Retina (tissue), 1 donor: ENCODE measurements at places on chromosomes 2 and 18.

GRCh38 chr18:66616523-66616983, 12.7 kb upstream of the CDH19 start:
- DNase-seq: no peak

DNA sequence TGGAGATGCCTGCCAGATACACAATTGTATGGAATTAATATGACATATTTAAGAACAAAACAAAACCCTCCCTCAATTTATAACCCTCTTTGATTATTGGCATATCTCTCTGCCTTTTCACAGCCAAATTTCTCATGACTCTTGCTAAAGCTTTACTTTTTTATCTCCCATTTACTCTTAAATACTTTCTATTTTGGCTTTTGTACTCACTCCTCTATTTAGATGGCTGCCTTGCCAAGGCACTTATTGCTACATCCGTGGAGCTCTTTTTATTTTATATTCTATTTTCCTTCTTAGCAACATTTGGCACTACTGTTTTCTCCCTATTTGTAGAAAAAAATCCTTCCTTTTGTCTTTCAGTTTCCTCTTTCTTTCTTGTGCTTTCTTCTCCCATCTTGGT, 466.4 kb upstream of the CWC22 start:
- no peak for DNase-seq

DNA sequence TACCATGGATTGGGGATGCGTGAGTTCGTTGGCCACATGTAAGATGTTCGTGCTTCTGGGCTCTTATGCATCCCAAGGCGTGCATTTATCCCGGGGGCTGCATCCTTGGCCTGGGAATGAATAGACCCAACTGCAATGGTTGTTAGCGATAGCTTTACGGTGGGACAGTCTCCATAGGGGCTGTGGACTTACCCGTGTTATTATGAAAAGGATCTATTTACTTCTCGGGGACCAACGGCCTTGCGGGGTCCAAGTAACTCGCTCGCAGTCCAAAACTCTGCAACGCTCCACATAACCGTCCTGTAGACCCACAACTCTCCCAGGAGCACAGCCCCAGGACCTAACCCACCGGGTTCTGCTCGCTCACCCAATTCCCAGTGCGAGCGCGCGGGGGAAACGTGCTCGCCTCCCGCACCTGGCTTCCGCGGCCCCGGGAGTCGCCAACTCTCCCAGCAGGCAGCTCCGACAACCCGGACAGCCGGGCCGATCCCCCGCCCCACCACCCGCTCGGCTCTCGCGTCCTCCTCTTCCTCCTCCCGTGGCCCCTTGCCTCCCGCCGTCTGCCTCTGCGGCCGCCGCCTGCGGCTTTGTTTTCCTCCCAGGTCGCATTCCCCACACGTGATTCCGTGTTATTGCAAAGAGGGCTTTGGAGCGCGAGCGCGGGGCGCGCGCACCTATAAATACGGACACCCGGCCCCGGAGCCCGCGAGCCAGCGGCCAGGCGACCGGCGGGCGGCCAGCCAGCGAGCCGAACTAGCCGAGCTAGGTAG, at the start of gene CABLES1:
CABLES1 (plus strand) TSS at position 706 of the 770 bp plus-strand sequence. CDS start 278 bp downstream, outside the sequence.
- DNase-seq: peak; percentile 91

GRCh38 chr2:205771031-205771430, 88.7 kb downstream of the NRP2 start:
- DNase-seq: no peak

DNA sequence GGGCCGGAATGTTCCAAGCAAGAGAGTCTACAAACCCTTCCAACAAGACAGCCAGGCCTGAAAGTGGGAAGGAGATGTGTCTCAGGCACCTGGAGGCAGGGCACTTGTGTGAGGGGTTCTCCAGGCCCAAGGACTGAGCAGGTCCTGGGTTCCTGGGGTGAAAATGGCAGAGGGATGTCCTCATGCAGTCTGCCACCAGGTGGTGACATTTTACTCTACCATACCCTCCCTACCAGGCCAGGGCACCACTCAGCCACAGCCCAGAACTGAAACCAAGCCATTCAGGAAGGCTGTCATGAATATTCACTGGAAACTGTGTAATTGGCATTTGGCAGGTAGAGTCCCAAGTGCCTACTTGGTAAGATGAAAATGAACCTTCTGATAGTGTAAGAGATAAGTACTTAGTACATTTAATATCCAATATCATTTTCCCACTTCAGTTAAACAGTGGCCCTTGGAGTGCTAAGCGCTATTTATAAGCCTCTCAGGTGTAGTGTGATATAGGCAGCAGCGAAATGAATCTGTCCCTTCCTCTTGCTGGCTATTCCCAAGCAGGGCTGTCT, 185.1 kb downstream of the MYO5B start:
- DNase-seq: peak; percentile 54

GRCh38 chr2:42775186-42775585, 11.3 kb upstream of the OXER1 start:
- DNase-seq: no peak

DNA sequence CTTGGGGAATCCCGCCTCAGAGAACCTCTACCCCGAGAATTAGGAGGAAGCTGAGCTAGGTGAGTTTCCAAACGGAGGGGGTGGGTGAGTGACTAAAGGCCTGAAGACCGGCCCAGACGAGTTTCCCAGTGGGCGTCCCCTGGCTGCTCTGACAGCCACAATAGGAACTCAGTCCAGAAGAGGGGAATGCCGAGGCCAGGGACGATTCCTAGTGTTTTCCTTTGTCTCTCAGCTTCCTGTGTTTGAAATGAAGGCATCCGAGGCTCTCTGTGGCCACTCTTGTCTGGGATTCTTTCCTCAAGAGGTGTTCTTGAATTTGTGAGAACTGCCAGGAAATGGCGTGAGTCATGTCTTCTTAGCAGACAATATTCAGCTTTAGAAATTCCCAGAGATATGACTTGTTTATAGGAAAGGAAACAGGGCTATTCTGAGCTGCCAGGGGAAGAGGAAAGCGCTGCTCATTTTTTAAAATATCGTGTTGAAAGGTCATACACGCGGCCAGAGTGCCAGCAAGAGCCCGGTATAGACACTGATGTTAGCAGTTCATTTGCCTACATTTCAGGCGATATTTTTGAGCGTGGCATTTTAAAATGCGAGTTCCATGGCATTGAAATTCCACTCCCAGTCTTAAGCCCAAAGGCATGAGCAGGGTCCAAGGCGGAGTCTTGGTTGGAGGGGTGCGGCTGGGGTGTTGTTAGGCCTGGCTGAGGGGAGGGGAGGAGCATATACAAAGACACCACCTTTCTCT, 169.1 kb upstream of the KLF7 start:
- peak; percentile 56 for DNase-seq

GRCh38 chr2:26952374-26952773, 18.1 kb upstream of the MAPRE3 start:
- no peak for DNase-seq

GRCh38 chr2:72576861-72577260, 249.0 kb downstream of the EXOC6B start:
- DNase-seq: no peak

GRCh38 chr18:60235164-60235563, 137.4 kb downstream of the MC4R start:
- DNase-seq: no peak
